ENCODE measurements at places on chromosomes 2 and 18.
A peak's percentile ranks its signal among the peaks of the same experiment; 100 is the strongest.

DNA sequence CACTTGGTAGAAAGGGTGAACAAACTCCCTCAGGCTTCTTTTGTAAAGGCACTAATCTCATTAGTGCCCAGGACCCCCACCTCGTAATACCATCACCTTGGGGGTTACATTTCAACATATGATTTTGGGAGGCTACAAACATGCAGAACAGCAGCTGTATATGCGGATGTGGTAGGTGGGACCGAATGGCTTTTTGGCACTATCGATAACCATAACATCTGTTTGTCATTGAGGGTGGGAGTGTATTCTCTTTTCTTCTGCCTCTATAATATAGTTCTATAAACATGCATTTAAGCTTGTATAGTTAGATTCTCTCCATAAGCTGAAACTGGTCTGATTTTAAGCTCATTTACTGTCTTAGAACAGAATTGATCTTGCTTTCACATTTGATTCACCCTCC lies 239.1 kb upstream of the BOD1L2 start:
- no peak for DNase-seq

DNA sequence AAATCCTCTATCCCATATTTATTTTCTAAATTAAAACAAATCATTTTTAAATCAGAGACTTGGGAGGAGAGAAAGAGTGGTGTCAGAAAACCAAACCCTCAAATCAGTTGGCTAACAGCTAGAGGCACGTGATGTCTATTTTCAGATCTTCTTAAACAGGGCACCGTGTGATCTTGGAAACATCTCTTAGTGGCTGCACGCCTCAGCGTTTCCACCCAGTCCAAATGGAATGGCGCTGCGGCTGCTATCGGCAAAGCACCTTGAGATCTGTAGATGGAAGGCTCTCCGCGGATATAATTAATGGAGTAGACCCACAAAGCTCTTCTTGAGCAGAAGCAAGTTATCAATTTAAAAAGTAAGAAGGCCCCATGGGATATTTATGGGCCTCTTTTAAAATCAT lies 50.0 kb downstream of the NRP2 start:
- no peak for DNase-seq

DNA sequence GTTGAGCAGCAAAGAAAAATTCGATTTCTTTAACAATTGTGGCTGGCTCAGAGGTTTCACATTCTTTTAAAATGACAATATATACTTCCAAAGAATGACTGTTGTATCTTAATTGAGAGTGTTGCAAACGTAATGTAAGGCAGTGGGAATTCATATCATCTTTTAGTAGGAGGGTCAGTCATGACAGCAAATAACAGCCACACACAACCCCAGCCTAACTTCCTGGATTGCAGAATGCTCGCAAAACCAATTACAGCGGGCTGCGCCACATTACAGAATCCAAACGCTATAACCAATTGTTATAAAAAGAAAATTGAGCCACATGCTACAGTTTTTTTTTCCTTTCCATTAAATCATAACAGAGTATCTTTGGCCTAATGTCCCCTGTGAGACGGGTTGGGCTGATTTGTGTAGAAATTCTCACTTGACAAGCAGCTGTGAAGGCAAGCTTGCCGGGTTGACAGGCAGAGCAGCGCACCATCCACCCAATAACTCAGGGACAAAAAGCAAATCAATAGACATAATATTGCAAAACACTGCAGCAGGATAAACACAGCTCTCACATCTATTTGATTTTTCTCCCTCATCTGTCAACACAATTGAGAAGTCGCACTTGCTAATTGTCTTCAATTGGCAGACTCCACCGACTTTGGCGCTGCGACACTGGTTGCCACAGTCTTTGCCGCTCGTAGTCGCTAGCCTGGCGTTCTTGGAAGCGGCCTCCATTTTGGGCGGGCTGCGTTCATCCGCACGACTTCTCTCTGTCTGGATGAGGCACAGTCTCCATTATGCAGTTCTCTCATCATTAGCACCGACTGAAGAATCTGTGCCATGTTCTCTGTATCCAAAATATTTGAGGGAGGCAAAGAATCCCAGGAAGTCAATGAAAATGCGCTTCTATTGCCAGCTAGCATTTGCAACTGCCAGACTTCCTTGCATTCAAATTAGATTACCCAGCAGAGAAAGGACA lies 95.0 kb upstream of the CCDC68 start:
- no peak for DNase-seq

GRCh38 chr2:176101842-176102241 lies 2.2 kb downstream of the HOXD12 start:
- no peak for DNase-seq

GRCh38 chr2:197641666-197642065 lies 33.7 kb downstream of the RFTN2 start:
- no peak for DNase-seq

DNA sequence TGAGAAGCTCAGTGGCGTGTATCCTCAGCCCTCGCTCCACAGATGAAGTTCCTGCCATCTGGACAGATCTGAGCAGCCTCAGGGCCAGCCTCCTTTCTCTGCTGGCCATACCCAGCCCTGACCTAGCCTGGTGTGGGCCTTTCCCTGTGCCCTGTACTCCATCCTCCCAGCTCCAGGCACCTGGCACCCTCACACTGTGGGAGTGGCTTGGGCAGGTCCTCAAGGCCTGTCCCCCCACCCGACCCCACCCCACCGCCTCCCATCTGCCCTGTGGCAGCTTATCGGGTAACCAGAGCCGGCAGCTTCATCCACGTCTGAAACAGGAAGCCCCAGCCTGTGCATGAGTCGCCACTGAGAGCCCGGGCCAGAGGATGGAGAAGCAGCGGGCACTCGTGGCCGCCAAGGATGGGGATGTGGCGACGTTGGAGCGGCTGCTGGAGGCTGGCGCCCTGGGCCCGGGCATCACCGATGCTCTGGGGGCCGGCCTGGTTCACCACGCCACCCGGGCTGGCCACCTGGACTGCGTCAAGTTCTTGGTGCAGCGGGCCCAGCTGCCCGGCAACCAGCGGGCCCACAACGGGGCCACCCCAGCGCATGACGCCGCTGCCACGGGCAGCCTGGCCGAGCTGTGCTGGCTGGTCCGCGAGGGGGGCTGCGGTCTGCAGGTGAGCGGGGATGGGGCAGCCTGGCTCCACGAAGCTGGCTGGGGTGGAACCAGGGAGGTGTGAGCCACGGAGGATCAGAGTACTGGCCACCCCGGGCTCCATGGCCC lies at the start of gene ESPNL:
TSS of gene ESPNL (plus strand) at position 292 of the 772 bp plus-strand sequence. CDS start at position 372, 80 bp downstream.
- peak; percentile 78 for DNase-seq

DNA sequence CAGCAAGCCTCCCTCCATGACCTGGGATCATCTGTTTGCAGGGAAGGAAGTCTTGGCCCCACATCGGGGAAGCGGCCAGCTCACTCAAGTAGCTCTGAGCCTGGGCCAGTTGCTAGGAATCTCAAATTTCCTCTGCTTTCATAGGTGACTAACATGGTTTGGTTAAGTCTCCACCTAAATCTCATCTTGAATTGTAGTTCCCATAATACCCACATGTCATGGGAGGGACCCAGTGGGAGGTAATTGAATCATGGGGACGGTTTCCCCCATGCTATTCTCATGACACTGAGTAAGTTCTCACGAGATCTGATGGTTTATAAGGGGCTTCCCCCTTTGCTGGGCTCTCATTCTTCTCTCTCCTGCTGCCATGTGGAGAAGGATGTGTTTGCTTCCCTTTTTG lies 75.2 kb downstream of the LBH start:
- no peak for DNase-seq

- no peak for DNase-seq
These were observed 405.9 kb upstream of the HS6ST1 start for GRCh38 chr2:128724547-128724946.

DNA sequence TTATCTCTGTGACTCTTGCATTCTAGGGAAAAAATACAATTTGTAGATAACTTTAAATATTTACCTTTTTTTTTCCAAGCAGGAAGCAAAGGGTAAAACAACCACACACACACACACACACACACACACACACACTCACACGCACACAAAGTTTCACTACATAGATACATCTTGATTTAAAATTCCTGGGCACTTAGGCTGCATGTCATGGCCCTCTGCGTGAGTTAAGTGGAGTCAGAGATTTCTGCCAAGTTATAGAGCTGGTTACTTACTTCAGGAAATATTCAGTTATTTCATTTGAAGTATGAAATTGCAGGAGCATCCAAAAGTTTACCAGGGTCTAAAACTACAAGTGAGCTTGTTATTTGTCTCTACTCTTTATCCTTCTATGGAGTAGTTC lies 612.0 kb downstream of the IRS1 start:
- no peak for DNase-seq

DNA sequence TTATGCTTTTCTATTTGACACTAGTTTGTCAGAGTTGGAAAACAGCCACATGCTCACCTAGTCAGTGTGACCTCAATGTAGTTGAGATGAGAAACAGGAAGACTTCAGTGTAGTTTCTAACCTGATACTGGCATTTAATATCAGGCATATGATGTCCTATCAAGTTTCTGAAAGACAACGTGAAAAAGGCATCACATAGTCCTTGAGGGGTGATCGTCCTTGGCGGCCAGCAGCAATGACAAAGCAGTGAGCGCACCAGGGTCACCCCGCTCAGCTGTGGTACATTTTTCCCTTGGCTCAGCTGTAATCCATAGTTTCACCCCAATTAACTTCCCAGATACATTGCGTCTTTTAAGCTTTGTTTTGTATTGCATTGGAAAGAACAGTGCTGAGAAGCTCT lies 4.3 kb downstream of the HSPE1 start:
- DNase-seq: no peak

GRCh38 chr18:74519320-74520095 lies 14.8 kb upstream of the CNDP1 start:
- no peak for DNase-seq

GRCh38 chr18:63155169-63155852 lies 164.3 kb downstream of the BCL2 start:
- no peak for DNase-seq

- DNase-seq: no peak
These were observed 441.5 kb upstream of the POU3F3 start for GRCh38 chr2:104412384-104412783.

GRCh38 chr2:18005411-18005810 lies 126.9 kb downstream of the KCNS3 start:
- no peak for DNase-seq

DNA sequence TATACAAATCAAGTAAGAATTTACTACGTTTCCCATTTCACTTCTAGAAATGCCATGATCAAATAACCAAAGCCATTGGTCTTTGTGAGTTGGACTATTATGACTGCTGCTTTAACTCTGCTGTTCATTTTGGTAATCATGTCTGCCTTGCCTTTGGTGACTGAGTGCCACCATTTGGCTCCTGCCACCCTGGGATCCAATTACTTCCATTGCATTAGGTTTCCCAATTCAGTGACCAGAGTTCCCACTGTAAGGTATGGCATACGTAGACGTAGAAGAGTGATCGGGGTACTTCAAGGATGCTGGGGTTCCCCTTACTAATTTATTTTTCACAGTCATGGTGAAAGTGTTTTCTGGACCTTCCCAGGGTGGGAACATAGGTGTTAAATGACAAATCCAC lies 90.1 kb downstream of the SPIRE1 start:
- no peak for DNase-seq

DNA sequence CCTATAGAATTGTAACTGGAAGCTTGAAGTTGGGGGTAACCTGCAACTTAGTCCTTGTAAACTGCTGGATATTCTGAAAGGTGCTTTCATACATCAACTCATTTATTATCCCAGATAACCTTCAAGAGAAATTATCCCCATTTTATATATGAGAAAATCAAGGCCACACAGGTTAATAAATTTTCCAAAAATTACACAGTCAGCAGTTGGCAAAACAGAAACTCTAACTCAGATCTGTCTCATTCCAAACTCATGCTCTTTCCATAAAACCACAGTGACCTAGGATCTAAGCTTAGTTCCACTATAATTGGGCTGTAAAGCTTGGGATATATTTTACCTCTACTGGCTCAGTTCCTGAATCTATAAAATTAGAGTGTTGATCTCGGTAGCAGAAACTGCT lies 167.6 kb upstream of the DDX18 start:
- no peak for DNase-seq

- DNase-seq: no peak
These were observed 32.6 kb upstream of the LRRC30 start for GRCh38 chr18:7198326-7198725.

- DNase-seq: no peak
These were observed 151.9 kb downstream of the WDR7 start for GRCh38 chr18:56803051-56803450.

GRCh38 chr2:215693193-215693998 lies 257.5 kb upstream of the FN1 start:
- DNase-seq: no peak

DNA sequence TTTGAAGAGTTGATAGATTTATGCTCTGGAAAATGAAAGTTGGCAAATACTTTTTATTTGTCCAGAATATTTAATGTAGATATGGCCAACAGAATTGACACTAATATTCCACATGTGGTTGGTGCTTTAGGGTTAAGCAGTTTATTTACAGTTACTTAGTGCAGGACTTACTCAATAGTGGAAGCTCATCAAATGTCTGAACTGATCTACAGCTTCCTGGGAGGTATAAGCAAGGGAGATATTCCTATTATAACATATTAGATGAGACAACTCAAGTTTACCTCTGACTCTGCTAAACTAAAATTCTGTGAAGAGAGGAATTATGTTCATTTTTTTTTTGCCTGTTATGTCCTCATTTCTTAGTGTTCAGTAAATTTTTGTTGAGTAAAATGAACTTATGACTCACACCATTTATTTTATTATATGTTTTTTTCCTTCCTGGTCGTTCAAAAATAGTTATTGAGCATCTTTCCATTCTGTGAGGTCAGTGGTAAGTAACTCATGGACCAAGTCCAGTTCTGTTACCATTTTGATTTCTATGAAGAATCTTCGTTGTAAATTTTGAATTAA lies 13.6 kb downstream of the ABI2 start:
- no peak for DNase-seq

DNA sequence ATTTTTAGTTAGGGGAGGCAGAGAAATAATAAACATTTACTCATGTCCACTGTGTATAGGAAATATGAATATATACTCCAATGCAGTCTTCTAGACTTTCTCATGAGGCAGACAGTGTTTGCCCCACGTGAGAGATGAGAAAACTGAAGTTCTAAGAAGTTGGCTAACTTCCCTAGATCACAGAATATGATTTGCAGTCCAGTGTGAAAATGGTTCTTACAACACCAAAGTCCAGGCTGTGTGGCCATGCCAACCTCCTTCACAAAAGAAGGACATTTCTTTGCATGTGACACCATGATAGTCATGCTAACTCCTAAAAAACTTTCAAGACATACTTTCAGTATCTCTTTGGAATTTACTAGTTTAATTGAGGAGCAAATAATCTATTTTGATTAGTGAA lies 143.7 kb downstream of the IRS1 start:
- no peak for DNase-seq

- DNase-seq: no peak
These were observed 36.2 kb downstream of the THADA start for GRCh38 chr2:43559391-43560230.

- DNase-seq: no peak
These were observed 121.7 kb downstream of the KLHL29 start for GRCh38 chr2:23506531-23507266.

- DNase-seq: no peak
These were observed 60.0 kb upstream of the EDAR start for GRCh38 chr2:109049022-109049421.

GRCh38 chr2:36731941-36732672 lies 35.6 kb downstream of the VIT start:
- no peak for DNase-seq
